ENCODE measurements at places on chromosomes 12 and 14.
A peak's percentile ranks its signal among the peaks of the same experiment; 100 is the strongest.

DNA sequence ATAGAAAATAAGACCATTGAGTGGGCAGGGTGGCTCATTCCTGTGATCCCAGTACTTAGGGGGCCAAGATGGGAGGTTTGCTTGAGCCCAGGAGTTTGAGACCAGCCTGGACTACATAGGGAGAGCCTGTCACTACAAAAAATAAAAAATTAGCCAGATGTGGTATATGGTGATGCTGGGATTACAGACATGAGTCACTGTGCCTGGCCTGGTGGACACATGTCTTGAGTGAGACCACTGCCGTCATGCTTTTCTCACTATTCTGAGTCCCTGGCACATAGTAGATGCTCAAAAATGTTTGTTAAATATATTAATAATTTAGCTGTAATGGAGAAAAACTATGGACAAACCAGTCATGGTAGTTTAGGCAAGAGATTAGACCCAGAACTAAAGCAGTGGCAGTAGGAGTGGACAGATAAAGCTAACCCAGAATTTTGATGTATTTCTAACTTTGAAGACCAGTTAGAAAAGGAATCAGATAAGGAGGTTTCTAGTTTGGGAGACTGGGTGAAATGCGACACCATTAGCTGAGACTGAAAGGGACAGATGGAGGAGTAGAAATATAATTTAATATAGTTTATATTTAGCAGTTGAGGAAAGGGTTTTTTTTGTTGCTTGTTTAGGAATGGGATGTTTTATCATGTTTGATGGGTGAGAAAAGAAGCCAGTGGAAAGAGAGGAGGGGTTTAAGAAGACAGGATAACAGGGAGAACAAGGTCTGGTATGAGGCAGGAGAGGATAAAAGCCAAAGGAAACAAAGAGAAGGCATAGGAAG lies 7.4 kb upstream of the PTGES3 start:
- DNase-seq, result no peak

DNA sequence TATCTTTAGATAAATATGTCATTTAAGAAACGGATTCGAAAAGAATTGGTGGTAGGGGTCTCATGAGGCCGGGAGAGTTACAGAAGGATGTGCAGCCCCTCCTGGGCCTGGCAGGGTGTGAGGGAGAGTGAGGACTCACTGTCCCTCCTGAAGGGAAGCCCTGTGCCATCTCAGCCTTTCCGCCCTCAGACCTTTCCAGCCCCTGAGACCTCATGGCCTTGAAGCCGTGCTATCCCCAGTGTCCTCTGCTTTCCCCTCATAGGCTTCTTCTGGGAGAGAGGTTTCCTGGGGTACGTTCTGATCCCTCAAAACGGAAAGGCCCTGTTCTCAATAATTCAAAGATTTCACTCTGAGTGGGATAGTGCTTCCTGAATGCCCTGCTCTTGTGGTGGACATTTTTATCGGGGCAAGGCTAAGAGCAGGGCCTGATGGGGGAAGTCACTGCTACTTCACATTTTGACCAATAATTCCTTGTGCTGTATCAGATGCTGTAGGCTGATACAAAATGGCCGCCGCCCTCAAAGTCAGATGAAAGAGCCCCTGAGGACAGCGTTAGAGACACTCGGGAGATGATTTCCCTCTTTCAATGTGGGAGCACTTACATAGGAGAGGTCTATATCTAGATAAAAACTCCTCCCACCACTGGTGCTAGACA lies 1.3 kb downstream of the CD4 start:
- no peak for DNase-seq

- no peak for DNase-seq
Measured at GRCh38 chr12:43982544-43982943, 146.7 kb downstream of the TMEM117 start.

- DNase-seq, result no peak
Measured at GRCh38 chr12:93116632-93117031, 187.5 kb upstream of the EEA1 start.

DNA sequence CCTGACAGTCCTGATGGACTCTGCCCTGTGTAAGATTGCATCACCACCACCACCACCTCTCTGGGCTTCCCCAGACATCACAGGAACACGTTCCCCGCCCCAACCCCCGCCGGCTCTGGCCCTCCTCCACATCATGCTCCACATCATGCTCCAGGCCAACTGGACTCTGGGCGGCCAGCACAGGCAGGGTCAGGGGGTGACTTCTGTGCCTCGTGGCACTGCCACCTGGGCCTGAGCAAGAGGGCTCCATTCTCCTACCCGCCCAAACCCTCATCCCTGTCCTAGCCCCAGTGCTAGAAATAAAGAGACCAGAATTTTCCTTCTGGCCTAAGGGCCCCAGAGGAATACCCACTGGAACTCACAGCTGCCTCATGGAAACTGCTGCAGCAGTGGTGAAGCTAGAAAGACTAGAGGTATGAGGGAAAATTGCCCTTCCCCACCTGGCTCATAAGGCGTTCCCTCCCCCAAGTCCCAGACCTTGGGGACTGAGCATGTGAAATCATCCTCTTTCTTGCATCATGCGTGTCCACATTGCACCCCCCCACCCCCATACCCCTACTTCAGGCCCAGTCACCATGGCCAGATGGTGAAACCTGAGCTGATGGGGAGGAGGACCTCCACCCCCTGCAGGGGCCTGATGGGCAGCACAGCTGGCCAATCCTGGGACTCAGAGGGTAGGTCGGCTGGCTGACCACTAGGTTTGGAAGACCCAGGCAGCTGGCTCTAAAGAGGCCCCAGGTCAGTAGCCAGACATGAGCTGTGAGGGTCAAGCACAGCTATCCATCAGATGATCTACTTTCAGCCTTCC lies at the start of gene INHBE:
Gene INHBE (plus strand): TSS at position 742 of the 808 bp plus-strand sequence. CDS start 230 bp downstream, outside the sequence.
- DNase-seq, result no peak

DNA sequence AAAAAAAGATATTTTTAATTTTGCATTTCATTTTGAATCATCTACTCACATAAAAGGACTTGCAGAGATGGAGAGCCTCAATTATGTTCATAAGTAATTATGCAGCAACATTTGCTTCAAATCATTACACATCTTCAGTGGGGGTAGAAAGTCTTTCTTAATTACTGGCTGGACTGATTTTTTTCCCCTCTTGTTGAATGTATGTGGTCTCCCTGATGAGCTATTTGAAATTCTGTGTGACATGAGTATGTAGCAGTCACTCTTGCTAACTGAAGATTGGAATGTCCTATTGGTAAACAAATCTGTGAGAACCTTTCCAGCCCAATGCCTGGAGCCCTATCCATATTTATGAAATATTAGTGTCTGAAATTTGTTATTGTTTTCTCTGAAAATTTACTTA lies 139.8 kb downstream of the TMTC2 start:
- no peak for DNase-seq

DNA sequence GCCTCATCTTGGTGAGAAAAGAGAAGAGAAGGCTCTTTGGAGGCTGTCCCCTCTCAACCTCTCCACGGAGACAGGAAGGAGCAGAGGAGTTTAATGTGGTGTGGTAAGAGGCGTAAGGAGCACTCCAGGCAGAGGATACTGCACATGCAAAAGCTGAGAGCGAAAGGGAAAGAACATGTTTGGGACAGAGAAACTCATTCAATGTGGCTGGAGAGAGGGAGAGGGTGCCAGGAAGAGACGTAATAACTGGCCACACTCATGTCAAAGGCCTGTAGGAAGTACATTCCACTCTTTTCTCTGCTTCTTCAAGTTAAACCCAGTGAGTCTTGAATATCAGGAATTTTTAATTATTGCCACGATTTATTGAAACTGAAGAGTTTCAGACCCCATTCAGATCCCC lies 12.0 kb downstream of the VDR start:
- no peak for DNase-seq

- DNase-seq, result peak; percentile 84
Measured at GRCh38 chr12:111766608-111767361, at the start of gene ALDH2. TSS of gene ALDH2 (plus strand) at chr12:111766933. CDS start at chr12:111766983, 50 bp downstream.

DNA sequence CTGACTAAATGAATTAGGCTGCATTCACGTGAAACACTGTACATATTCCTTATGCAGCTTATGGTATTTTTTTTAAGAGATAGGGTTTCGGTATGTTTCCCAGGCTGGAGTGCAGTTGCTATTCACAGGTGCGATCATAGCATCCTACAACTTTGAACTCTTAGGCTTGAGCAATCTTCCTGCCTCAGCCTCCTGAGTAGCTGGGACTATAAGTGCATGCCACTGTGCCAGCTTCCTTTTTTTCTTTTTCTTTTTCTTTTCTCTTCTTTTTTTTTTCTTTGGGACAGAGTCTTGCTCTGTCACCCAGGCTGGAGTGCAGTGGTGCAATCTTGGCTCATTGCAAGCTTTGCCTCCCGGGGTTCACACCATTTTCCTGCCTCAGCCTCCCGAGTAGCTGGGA lies 35.8 kb upstream of the SPPL3 start:
- DNase-seq, result no peak

All from transverse colon (tissue), 4 donors.